ENCODE measurements at places on chromosomes 2 and 18.

DNA sequence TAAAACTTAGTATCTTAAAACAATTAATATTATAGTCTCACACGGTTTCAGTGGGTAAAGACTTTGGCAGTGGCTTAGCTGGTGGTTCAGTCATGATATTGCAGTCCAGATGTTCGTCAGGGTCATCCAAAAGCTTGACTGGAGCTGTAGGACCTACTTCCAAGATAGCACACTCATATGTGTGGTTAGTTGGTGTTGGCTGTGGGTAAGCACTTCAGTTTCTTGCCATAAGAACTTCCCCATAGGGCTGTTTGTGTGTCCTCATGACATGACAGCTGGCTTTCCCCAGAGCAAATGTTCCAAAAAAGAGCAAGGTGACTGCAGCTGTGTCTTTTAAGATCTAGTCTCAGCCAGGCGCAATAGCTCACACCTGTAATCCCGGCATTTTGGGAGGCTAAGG, 48.5 kb upstream of the EPC2 start:
- no peak for DNase-seq

DNA sequence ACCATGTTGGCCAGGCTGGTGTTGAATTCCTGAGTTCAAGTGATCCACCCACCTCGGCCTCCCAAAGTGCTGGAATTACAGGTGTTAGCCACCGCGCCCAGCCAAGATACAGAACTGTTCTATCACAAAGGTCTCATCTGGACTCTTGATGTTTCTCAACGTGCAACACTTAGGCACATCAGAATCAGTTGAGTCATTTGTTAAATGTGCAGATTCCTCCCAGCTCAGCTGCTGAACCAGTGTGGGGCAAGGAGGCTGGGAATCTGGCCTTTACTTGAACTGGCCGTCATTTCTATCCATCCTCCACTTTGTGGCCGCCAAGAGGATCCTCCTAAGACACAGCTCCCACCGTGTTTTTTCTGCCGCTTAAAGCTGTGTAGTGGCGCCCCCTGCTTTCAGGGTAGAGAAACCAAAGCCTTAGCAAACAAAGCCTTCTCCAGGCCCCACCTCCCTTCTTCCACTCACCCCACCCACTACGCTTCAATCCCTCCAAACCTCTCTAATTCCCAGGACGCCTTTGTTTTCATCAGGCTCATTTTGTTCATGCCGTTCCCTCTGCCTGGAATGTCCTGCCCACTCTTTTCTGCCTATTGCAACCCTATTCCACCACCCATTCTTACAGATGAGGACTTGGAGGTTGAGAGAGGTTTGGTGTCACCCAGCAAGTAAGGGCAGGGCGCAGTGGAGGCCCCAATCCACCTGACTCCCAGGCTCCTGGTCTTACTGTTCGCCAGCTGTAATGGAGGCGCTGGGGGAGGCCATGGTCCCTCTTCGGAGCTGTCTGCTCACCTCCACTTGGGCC, 776 bp upstream of the SPEG start:
- DNase-seq, result no peak

DNA sequence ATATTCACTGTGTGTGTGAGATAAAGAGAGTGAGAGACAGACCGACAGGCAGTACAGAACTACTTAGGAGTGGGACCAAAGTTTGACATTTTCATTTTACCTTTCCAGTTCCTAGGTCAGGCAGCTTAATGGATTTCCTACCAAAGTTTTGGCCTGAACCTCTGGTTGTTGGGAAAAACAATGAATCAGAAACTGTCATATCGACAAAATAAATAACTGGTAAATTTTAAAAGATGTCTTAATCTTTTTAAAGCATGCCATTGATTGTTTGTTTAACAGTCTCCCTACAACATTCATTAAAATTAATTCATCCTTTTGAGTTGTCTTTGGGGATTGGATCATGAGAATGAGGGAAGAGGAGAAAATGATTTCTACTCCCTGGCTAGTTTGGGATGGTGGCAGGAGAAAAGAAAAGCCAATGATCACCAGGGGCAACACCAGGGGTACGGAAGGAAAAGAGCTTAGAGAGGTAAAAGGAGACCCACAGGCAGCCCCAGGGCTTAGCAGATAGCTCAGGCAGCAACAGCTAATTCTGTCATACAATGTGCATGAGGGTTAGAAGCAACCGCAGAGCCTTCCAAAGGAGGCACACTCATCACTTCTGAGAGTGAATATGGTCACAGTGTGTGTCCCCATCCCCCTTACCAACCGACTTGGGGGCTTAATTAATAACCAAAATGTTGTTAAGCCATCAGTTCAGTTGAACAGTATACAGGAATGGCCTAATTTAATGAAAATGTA, 98.5 kb downstream of the CCDC141 start:
- DNase-seq, result no peak

- no peak for DNase-seq
Measured at GRCh38 chr18:56389190-56389589, 249.2 kb downstream of the TXNL1 start.

DNA sequence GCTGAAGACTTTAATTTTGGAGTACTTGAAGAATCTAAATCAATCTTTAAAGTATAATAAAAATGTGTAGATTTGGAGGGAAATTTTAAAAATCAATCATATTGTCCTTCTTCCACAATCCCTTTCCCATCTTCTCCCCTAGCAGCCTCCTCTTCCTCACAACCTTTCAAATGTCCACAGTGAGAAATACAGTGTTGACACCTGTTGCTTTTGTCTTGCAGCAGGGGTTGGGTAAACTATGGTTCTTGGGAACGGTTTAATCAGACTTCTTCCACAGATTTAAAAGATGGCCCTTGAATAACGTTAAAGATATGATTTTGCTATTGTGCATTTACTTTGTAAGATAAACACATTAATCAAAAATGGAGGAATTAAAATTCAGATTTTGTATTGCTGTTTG, 113.8 kb upstream of the SLC1A4 start:
- no peak for DNase-seq

DNA sequence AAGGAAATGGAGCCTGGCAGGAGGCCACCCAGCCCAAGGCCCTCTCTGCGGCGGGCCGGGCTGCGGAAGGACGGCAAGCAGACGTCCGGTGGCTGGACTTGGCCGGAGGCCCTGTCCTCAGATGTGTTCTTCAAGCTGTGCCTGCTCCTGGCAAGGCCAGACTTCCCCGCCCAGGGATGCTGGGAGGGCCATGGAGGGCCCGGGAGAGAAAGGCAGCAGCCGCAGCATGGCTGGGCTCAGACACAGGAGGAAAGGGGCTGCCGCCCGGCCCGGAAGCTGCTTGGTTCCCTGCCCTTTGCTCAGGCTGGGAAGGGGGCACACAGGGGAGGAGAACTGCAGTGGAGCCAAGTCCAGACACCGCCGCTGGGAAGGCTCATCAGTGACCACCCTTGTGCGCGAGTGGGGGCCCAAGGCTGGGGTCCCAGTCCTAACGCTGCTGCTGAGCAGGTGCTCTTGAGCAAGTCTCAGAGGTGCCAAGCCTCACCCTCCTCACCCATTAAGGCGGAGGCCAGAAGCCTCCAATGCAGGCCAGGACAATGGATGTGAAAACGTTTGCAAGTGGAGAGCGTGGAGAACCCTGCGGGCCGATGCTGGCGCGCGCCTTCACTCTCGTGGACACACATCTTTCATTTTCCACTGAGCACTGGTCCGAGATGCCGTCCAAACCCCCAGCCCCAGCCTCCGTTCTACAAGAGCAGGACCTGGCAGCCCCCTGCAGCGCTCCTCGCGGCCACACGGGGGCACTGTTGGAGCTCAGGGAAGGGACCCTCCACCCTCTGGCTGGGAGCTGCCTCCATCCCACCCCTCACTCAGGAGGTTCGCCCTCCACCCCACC, 7.9 kb downstream of the CROCC2 start:
- no peak for DNase-seq

DNA sequence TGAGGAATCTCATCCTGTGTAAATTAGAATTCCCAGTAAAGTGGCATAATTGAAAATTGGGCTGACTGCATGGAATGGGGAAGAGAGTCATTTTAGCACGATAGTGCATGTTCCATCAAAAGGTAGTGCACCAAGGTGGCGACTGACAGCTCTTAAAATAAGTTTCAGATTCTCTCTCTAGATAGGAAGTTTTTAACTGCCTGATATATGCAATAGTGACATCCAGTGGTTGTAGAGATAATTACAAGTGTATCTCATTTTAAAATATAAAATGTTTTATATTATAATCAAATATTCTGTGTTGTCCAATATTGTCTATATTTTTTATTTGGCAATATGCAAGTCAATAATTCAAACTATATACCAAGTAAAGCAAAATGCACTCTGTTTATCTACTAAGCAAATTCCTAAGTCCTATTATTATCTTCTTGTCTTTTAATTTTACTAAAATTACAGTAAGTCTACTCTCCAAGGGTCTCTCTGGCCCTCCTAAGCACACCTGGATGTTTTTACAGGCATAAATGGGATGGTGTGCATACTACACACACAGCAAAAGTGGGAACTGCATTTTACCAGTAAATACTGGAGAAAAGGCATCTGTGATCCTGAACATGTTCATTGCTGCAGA, 397.7 kb upstream of the HNRNPA3 start:
- DNase-seq, result no peak

GRCh38 chr2:3170792-3171455, 206.7 kb downstream of the EIPR1 start:
- DNase-seq, result no peak

- DNase-seq, result no peak
Measured at GRCh38 chr18:31657823-31658669, 26.3 kb downstream of the B4GALT6 start.

DNA sequence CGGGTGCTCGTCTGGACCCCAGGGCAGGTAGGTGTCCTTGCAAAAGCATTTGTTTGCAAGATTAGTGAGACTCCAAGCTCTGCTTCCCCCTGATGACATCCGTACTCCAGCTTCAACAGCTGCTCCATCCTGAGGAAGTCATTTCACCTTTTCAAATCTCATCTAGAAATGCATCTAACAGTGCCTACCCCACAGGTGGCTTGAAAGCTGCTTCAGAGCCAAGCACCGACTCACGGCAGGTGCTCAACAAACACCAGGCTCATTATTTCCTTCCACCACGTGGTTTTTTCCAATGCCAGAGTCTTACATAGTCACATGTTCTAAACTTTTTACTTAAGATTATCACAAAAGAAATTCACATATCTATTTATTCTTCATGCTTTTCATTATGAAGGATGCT, 31.9 kb downstream of the CNGA3 start:
- DNase-seq, result no peak

DNA sequence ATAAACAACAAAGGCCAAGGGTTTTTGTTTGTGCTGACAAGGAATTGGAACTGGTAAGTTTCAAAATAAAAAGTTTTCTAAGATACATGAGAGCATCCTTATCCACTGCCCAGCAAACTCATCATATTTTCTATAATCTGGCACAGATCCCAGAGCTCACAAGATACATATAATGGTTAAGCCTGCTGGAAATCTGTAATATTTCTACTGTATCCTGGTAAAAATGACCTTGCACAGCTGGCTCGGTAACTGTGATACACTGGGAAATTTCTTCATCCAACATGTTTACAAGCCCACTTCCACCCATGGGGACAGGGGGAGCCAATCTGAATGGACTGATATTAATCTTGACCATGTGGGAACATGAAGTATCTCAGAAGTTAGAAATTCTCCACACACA, 425.4 kb upstream of the MMADHC start:
- no peak for DNase-seq

- DNase-seq, result no peak
Measured at GRCh38 chr2:32732912-32733472, 105.1 kb downstream of the TTC27 start.

- no peak for DNase-seq
Measured at GRCh38 chr18:21593540-21594257, 6.8 kb downstream of the ESCO1 start.

DNA sequence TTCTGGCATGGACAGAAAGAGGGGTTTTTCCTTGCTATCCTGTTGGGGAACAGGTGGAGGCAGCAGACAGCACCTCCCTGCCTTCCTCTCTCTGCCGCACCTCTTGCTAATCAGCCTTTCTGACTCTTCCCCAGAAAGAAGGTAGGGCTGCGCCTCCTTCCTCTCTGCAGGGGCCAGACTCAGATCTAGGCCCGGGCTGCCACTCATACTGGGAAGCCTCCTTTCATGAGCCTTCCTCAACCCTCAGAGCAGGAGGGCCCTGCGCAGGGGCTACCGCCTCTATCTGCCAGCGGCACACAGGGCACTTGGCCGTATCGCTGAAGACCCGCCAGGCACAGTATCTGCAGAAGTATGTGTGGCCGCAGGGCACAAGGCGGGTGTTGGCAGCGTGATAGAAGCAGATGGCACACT, 7.1 kb downstream of the NEURL3 start:
- DNase-seq, result no peak

DNA sequence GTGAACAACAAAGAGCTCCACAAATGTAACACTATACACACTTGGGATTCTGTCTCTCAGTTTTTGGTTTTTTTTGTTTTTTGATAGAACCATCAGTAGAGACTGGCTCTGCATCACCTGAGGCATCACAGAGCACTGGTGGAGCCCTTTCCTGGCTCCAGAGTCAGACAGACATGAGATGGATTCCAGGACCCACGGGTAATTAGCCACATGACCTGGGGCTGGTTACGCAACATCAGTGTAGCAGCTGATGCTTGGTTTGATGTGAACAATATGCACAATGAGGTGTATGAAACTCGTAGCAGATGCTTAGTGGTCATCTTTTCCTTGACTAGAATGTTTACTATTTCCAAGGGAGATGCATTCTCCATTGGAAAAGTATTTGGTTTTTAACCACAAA, 40.7 kb downstream of the CMPK2 start:
- DNase-seq, result no peak

GRCh38 chr18:42473611-42474010, 518.6 kb downstream of the PIK3C3 start:
- DNase-seq, result no peak

DNA sequence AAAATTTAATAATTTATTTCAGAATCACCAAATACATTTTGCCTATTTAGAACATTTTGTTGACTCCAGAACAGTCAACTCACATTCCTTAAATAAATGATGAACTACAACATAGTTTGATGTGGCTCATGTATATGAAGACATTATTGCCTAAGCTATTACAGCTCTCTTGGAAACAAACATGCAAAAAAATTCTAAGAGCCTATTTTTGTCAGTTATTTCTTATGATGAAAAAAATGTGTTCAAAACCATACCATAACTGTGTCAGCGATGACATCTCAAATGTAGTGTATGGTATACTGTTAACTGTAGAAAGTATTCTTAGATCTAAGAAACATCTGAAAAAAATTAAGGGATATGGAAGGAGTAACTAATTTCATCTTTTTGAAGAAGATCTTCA, 6.3 kb upstream of the EMILIN2 start:
- no peak for DNase-seq
